Stromal cell of bone marrow (primary cell): ENCODE measurements at places on chromosomes 16 and 17.

- DNase-seq = no peak
Observed at GRCh38 chr16:68074850-68075555, 10.2 kb upstream of the NFATC3 start.

DNA sequence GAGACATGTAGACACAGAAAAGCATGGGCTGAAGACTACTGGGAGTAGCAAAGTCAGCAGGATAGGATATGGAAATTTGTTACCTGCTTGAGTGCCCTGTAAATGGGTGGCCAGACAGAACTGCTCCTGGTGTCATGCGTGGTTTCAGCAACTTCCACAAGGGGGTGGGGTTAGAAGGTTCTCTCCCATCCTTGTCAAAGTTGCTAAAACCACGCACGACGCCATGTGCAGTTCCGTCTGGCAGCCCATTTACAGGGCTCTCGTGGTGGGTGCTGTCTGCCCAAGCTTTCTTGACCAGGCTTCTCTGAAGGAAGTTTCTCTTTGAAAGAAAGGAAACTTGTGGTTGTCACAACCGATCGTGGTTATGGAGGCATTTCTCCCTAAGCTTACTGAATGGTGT, 6.9 kb upstream of the DBNDD1 start:
- no peak for DNase-seq

GRCh38 chr16:81837312-81837751, 58.2 kb downstream of the PLCG2 start:
- no peak for DNase-seq

- DNase-seq = no peak
Observed at GRCh38 chr17:35214192-35214591, 20.0 kb upstream of the SLC35G3 start.

DNA sequence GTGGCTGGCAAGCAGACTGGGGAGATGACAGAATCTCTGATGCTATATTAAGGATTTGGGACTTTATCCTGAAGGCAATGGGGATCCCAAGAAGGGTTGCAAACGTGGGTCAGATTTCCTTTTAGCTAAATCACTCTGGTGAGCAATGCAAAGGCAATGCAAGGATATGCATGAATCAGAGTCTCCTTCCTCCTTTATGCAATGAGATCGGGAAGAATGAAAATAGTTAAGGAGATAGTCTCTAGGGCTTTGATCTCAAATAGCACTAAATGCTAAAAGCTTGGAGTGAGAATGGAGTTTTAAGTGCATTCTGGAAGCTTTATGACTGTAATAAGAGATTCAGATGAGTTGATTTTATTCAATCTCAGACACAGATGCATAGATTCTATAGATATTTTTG, 27.2 kb upstream of the SHISA9 start:
- peak; percentile 85 for DNase-seq

DNA sequence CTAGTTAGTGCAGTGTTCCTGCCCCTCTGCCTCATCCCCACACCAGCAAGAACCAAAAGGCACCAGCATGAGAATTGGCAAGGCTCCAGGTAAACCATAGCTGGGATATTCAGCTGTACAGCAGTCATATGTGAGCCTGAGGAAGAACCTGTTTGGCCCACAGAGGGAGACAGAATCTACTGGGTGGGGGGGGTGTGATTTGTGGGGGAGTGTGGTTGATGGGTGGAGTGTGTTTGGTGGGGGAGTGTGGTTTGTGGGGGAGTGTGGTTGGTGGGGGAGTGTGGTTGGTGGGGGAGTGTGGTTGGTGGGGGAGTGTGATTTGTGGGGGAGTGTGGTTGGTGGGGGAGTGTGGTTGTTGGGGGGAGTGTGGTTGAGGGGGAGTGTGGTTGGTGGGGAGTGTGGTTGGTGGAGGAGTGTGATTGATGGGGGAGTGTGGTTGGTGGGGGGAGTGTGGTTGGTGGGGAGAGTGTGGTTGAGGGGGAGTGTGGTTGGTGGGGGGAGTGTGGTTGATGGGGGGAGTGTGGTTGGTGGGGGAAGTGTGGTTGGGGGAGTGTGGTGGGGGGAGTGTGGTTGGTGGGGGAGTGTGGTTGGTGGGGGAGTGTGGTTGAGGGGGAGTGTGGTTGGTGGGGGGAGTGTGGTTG, 19.5 kb downstream of the MINK1 start:
- peak; percentile 29 for DNase-seq

DNA sequence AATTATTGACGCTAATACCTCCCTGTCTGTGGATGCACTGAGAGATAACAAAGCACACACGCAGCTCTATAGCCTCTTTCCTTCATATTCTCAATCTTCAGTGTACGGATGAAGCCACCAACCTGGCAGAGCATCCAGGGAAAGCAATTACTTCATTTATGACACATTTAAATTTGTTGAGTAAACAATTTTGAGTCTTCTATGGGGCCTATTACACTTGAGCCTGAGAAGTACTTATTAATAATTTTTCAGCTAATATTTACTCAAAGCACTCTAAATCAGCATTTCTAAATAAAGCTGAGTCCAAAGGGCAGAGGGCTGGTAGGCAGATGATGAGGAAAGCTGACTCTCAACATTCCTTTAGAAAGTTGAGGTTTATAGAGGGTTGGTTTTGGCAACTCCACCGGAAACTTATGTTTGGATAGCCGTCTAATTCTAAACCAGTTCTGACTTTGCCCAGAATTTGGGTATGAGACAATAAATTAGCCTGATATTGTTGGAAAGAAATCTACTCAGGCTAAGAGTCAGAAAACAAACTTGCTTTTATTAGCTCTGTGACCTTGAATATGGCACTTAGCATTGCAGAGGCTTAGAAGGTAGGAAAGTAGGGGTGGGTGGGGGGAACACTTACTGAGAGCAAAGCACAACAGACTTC, 643.5 kb downstream of the CDH11 start:
- DNase-seq = peak; percentile 92

- DNase-seq = no peak
Observed at GRCh38 chr16:55540221-55540620, 26.3 kb upstream of the CAPNS2 start.

DNA sequence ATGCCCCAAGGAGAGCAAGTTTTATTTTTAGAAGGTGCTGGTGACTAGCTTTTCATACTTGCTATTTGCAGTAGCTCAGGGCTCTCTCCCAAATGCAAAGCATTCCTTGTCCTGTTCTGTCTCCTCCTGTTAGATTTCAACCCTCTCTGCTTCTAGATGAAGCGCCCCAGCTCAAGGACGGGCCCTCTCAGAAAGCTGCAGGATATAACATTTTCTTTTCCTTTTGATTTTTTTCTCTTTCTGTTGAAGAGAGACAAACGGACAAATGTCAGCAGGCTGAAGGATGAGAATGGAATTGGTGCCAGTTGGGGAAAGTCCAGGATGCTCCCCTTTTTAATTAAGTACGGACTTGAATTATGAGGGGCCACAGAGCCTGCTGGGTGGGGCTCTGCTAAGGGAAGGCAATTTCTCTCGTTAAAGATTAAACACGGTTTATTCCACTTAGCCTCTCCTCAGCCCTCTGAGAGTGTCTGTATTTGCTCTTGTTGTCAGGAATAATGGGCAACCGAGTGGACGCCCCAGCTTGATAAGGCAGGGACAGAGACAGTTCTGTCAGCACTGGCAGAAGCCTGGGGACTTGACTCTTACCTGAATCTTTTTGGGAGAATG, 6.2 kb upstream of the ETV4 start:
- DNase-seq = no peak

DNA sequence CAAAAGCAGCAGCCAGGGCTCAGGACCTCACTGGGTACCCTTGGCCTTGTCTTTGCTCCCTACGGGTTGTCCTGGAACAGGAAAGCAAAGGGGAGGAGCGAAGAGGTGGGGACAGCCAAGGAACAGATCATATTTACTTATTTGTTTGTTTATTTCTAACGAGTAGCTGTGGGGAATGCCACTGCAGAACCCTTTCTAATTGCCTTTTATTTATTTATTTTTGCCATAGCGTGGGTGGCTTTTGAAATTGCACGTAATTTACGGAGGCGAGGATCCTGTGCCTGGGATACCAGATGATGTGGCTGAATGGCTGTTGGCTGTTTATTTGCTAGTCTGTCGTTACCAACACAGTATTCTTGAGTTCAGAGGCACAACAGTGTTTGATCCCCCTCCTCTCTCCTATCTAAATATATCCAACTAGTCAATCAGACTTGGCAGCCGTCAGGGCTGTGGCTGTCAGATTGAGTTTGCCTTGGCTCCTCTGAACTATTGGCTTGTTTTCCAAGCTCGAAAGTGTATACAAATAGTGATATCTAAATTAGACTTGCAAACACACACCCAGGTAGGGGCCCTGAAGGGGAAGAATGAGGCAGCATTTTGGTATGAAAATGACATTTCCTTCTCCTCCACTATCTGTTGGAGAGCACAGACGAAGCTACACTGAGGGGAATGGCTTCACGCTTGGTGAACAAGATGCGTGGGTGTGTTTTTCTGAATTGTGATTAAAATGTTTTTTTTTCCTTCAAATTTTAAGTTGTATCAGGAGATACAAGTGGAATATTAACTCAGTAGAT, 110.4 kb downstream of the MSI2 start:
- DNase-seq = no peak

DNA sequence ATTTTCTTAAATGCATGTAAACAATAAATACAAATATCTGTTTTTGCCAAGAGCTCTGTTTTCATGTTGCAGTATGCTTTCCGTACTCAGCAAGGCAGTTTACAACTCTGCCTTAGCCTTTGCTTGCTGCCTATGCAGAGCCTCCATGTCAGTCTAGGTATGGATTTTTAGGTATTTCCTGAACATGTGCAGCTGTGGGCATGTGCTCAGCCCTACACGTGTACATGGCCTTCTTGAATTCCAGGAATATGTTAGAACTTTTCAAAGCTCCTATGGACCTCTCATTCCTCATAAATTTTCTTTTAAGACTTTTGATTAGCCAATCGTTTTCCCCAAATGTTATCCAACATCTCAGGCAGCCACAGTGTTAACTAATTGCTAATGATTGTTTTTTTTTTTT, 63.8 kb downstream of the SYCE1L start:
- DNase-seq = no peak
